Activated naive CD8-positive, alpha-beta T cell treated with anti-CD3 and anti-CD28 coated beads for 36 hours (primary cell): ENCODE measurements at places on chromosomes 13 and 19. TPM values are rescaled to one million over a fixed set of nuclear protein-coding genes. Genes with fewer than 3 reads are reported as not detected.

DNA sequence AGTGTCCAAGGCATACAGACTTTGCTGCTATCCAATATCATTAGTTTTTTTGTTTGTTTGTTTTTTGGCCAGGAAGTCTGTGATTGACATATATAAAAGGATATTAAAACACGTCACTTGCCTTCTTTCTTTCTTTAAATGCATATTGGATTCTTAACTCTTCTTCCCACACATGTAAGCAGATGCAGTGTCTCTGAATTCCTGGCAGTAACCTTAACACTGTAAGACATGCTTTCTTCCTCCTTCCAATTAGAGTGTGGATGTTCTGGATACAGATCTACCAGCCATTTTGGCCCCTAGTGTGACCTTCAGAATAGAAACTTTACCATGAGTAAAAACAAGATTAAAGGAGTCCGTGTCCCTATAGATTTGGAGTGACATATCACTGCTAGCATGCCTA, 967.4 kb upstream of the PRR20A start:
- H3K4me1 ChIP-seq, result no peaks in the 10 kb centered on the region
- H3K4me3 ChIP-seq, result no peak overlapping the region
- no peak for DNase-seq
- no peak overlapping the region for H3K27ac ChIP-seq

- no peaks in the 10 kb centered on the region for H3K27me3 ChIP-seq
- H3K4me1 ChIP-seq, result peaks cover 51% of the 10 kb centered on the region
- DNase-seq, result no peak
- H3K36me3 ChIP-seq, result peaks cover 16% of the 10 kb centered on the region
Observed at GRCh38 chr19:18085702-18086457, 854 bp downstream of the IL12RB1 start.

DNA sequence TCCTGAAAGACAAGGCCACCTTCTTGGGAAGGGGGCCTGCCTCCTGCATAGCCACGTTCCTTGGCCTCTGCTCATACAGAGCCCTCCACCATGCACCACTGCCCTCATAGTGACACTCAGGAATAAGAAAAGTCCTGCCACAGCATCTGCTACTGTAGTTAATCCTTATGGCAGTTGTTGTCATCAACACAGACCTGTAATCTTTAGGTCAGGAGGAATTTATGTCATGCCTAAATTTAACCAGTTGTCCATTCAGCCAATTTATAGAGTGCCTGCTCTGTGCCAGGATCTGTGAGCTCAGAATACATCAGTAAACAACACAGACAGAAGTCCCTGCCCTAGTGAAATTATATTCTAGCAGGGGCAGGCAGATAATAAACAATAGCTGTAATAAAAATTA, 44.4 kb downstream of the FAM124A start:
- no peak overlapping the region for H3K27ac ChIP-seq
- no peak for DNase-seq
- H3K27me3 ChIP-seq, result no peaks in the 10 kb centered on the region
- H3K4me3 ChIP-seq, result no peak overlapping the region
- no peaks in the 10 kb centered on the region for H3K4me1 ChIP-seq

- H3K4me3 ChIP-seq, result no peak overlapping the region
- no peaks in the 10 kb centered on the region for H3K4me1 ChIP-seq
- H3K36me3 ChIP-seq, result no peaks in the 10 kb centered on the region
Observed at GRCh38 chr13:106450991-106451390, 84.5 kb downstream of the EFNB2 start.

DNA sequence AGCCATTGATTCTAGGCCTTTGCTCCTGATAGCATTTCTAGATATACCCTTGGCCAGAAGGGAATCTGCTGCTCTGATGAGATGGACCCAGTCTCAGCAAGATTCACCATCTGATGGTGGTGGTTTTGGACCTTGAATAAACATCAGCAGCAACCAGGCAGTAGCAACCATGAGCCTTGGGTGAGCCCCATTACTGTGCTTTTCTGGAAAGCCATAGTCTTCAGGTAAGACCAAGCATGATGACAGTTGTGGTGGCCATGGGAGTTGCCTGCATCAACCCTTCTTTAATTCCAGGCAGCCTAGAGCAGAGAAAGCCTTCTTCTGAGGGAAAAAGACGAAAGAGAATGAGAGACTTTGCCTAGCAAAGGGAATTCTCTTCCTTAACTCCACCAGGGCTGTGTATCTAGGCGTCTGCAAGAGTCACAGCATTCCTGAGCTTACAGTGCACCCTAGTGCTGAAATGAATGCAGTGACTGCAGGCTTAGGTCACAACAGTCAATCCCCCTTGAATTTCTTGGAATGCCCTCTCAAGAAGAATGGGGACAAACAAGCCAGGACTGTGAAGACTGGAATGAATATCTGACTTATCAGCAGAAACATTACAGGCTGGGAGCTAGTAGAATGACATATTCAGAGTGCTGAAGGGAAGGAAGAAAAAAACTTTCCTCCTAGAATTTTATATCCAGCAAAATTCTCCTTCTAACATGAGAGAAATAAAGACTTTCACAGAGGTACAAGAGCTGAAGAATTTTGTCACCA, 942.4 kb upstream of the PCDH20 start:
- no peaks in the 10 kb centered on the region for H3K4me1 ChIP-seq
- no peaks in the 10 kb centered on the region for H3K36me3 ChIP-seq
- no peak for DNase-seq
- no peaks in the 10 kb centered on the region for H3K27me3 ChIP-seq

DNA sequence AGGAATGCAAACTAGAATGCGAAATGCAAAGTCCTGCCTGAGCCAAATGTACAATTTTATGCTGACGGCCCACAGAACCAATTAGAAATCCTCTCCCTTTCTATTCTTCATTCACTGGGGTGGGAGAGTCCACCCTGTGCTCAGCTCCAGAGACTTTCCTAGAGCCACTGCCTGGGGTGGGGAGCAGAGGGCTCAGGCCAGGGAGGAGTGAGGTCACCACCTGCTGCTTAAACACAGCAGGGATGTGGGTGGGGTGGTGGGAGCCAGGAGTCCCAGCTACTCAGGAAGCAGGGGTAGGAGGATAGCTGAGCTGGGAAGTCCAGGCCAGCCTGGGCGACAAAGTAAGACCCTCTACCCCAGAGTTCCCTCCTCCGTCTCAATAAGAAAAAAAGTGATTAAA, 26.9 kb upstream of the ZNF83 start:
- H3K27me3 ChIP-seq, result no peaks in the 10 kb centered on the region
- no peak overlapping the region for H3K27ac ChIP-seq
- peaks cover 5% of the 10 kb centered on the region for H3K4me1 ChIP-seq
- no peak for DNase-seq

GRCh38 chr19:17794731-17795494, at the start of gene B3GNT3:
B3GNT3 (plus strand) TSS chr19:17795138; CDS start chr19:17807808, 12,670 bp downstream.
- no peaks in the 10 kb centered on the region for H3K36me3 ChIP-seq
- peak within 1 kb of the TSS; percentile 59 for H3K4me3 ChIP-seq
- no peak within 1 kb of the TSS for H3K27ac ChIP-seq

DNA sequence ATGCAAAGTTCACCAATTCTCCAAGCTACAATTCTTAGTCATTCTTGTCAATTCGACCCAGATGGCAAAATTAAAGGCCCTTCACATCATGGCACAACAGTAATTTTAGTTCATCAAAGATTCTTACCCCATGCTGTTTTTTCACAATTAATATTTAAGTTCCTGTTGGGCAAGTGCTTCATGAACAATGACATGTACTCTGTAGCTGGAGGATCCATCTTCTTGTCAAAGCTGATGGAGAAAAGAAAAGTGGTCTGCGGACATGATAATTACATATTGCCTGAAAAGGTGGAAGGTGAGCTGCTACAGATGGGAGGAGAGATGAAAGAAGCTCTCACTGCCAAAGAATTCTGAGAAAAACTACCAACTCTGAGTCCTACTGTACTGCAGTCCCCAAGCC, 1370.3 kb upstream of the SLC10A2 start:
- no peak overlapping the region for H3K4me3 ChIP-seq
- H3K27me3 ChIP-seq, result peaks cover 3% of the 10 kb centered on the region
- H3K36me3 ChIP-seq, result no peaks in the 10 kb centered on the region

GRCh38 chr19:17846146-17846545, 1.6 kb downstream of the JAK3 start:
- H3K27me3 ChIP-seq, result no peaks in the 10 kb centered on the region
- peaks cover 51% of the 10 kb centered on the region for H3K4me1 ChIP-seq
- peak overlapping the region; percentile 94 for H3K27ac ChIP-seq

- no peak for DNase-seq
- H3K36me3 ChIP-seq, result peaks cover 90% of the 10 kb centered on the region
- H3K27ac ChIP-seq, result no peak overlapping the region
- H3K4me3 ChIP-seq, result no peak overlapping the region
- no peaks in the 10 kb centered on the region for H3K27me3 ChIP-seq
Observed at GRCh38 chr19:36409841-36410240, 8.6 kb downstream of the ZFP82 start.

GRCh38 chr19:4386041-4386782, 14.1 kb downstream of the SH3GL1 start:
- no peak overlapping the region for H3K27ac ChIP-seq
- no peaks in the 10 kb centered on the region for H3K36me3 ChIP-seq
- H3K27me3 ChIP-seq, result no peaks in the 10 kb centered on the region
- no peak for DNase-seq

DNA sequence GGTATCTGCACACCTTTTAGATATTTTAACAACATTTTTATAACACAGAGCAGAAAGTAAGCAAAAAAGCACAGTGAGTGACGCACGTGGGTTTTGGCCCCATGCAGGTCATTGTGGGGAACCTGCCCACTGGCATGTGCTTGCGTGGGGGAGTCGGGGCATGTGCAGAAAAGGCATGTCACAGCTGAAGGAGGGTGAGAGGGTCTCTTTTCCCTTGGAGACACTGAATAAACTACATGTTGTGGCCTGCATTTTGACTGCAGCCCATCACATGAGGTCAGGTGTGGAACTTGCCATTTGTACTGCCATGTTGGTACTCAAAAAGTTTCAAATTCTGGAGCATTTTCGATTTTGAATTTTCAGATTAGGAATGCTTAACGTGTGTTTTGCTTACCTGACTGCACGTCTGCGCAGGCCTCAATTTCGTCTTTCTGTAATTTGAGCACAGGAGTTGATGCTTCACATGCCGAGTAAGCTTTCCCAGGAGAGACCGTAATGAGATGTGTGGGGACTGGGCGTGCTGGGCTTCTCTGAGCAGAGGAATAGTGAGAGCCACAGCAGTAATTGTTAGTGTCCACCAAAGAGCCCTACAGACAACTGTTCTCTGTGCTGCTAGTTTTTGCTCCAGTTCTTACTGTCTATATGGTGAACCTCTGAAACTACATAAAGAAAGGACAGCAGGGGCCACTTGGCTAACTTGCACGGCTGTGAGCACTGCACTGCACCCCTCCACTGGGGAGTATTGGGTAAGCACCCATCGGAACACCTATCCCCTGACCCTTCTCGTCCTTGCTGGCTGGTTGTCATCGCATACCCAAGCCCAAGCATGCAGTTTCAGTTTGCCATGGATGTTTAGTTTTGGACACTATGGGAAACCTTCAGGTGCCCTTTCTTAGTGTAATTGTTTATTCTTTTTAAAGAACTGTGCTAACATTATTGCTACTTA, 72.9 kb upstream of the GPR183 start:
- peaks cover 86% of the 10 kb centered on the region for H3K4me1 ChIP-seq
- DNase-seq, result no peak
- H3K27me3 ChIP-seq, result no peaks in the 10 kb centered on the region
- H3K4me3 ChIP-seq, result no peak overlapping the region
- H3K27ac ChIP-seq, result peak overlapping the region; percentile 96

DNA sequence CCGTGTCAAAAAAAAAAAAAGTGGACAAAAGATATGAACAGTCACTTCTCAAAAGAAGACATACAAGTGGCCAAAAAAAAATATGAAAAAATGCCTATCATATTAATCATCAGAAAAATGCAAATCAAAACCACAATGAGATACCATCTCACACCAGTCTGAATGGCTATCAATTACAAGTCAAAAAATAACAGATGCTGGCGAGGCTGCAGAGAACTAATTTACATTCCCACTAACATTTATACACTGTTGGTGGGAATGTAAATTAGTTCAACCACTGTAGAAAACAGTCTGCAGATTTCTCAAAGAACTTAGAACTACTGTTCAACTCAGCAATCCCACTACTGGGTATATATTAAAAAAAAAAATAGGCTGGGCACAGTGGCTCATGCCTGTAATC, 26.5 kb upstream of the FOXO1 start:
- no peaks in the 10 kb centered on the region for H3K27me3 ChIP-seq
- DNase-seq, result no peak
- no peak overlapping the region for H3K27ac ChIP-seq

- H3K36me3 ChIP-seq, result peaks cover 52% of the 10 kb centered on the region
- H3K27ac ChIP-seq, result peak overlapping the region; percentile 98
- DNase-seq, result peak; percentile 63
Observed at GRCh38 chr13:42396501-42396900, 124.5 kb downstream of the AKAP11 start.

DNA sequence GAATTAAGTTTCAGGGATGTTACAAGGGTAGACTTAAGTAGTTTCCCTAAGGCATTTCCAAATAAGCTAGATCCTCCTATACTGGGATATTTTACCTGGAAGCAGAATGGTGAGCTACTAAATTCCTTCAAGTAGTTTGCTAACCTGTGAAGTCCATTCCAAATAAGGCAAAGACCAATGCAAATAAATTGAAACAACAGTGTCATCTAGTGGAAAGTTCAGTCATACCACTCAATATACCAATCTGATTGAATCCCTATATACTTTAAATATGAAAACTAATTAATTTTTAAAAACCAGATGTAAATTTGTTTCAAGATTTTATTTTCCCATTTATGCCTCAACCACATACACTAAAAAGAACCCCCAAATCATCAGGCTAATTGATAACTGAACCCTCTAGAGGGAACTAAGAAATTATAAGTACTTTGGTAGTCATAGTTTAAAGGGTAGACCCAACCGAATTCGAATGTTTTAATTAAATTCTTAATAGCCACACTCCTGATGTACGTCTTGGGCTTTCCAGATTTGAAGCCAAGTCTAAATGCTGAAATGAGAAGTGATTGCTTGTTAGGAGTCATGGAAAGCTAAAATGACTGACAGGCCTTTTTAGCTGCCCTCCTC, 223.7 kb downstream of the TBC1D4 start:
- H3K36me3 ChIP-seq, result no peaks in the 10 kb centered on the region
- no peaks in the 10 kb centered on the region for H3K27me3 ChIP-seq
- no peak overlapping the region for H3K27ac ChIP-seq

DNA sequence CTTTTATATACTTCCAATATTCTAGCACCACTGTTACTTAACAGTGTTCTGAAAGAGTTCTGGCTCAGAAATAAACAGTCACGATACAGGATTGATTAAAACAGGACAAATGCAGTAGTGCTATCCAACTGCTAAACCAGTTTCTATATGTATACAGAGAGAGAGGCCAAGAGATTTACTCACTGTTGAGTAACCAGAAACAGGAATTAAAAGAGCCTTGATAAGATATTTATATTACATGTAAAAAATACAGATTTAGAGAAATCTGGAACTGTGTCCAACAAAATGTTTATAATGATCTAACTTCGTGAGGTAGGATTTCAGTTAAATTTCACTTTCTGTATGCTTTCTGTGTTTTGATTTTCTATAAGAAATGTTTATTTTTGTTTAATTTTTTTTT, 116.6 kb downstream of the CDK8 start:
- H3K4me3 ChIP-seq, result no peak overlapping the region
- H3K27me3 ChIP-seq, result no peaks in the 10 kb centered on the region
- H3K27ac ChIP-seq, result no peak overlapping the region
- no peak for DNase-seq
- H3K36me3 ChIP-seq, result no peaks in the 10 kb centered on the region

GRCh38 chr19:53961523-53962356, 997 bp upstream of the CACNG8 start:
- DNase-seq, result no peak
- no peak overlapping the region for H3K27ac ChIP-seq
- peaks cover 2% of the 10 kb centered on the region for H3K36me3 ChIP-seq
- H3K27me3 ChIP-seq, result peaks cover 91% of the 10 kb centered on the region

The FBN3 gene
- not detected for total RNA-seq

The URI1 gene
- total RNA-seq, result 75.4 TPM

The ELOF1 gene
- 69.3 TPM for total RNA-seq

The PSG11 gene
- total RNA-seq, result not detected

The ZNF93 gene
- 17.3 TPM for total RNA-seq

The CATSPERD gene
- total RNA-seq, result not detected
